ENCODE measurements at places on chromosomes 11 and 22.
A peak's percentile ranks its signal among the peaks of the same experiment; 100 is the strongest.

GRCh38 chr11:16987205-16987568 is 27.0 kb downstream of the PLEKHA7 start:
- DNase-seq: no peak

- no peak for DNase-seq
Observed at GRCh38 chr11:130763087-130763980, 152.9 kb downstream of the SNX19 start.

- DNase-seq: no peak
Observed at GRCh38 chr22:49598338-49598737, 229.3 kb downstream of the BRD1 start.

- no peak for DNase-seq
Observed at GRCh38 chr11:132626446-132626845, 905.9 kb downstream of the OPCML start.

DNA sequence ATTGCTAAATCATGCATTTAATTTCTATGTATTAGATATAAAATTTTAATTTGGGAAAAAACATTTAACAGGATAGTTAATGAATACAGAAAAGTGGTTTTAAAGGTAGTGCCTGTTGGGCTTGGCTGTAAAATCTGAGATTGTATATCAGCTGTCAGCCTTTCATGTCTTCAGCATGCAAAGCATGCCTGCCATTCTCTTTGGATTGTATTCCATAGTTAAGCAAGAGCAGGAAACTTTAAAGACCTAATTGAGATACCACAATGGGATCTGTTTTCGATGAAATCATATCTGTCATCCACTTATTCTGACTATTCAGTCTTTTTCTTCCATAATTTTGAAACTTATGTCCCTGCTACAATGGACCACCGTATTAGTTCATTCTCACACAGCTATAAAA is 451.0 kb upstream of the DDI1 start:
- DNase-seq: no peak

DNA sequence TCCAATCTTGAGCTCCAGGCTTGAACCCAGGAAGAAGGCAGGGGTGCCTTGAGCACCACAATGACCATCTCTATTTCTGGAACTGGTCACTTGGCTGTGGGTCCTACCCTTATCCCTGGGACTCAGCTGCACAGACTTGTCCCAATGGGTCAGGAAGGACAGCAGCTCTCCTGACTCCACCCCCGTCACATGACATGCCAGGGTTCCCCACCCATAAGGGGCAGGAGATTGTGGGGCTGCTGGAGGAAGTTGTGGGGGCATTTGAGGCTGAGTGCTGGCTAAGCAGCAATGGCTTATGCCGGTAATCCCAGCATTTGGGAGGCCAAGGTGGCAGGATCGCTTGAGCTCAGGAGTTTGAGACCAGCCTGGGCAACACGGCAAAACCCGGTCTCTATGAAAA is 56.2 kb downstream of the NFAM1 start:
- DNase-seq: no peak

DNA sequence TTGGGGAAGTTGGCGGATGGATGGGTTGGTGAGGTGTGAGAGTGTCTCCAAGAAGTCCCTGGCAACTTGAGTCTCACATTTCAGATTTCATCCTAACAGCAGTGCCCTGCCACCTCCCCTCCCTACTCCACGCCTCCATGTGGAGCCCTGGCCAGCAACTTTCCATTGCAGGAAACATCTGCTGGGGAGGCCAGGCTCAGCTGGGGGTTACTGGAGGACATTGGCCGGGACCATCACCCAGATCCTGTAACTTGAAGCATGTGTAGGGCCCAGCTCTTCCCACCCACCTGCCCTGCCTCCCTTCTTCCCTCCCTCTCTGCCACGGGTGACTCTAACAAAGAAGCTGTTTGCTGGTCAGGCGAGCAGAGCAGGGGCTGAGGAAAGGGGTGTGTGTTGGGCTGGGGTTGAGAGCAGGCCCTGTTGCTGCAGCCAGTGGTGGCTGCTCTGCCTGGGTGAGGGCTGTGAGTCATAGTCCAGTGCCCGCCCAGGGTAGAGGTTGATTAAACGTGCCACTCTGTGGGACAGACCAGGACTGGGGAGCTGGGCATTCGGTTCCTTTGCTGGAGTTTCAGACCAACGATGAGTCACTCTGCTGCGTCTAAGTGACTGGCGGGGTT is 64.0 kb downstream of the SCN3B start:
- no peak for DNase-seq

DNA sequence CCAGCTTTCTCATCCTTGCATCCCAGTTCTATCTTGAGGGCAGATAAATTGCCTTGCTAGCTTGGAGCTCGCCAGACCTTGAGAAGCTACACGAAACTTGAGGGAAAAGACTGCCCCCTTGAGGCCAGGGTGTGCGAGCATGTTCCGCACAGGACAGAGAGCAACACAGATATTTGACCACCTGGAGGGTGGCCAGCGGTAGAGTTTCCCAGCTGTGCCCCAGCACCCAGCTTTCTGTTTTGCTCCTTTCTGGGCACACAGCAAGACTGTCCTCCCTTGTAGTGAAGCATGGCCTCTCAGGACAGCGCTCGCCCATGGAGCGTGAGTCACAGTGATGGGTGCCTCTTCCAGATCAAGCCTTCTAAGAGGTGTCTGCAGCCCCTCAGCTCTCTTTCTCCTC is 23.5 kb downstream of the SPATA19 start:
- no peak for DNase-seq

DNA sequence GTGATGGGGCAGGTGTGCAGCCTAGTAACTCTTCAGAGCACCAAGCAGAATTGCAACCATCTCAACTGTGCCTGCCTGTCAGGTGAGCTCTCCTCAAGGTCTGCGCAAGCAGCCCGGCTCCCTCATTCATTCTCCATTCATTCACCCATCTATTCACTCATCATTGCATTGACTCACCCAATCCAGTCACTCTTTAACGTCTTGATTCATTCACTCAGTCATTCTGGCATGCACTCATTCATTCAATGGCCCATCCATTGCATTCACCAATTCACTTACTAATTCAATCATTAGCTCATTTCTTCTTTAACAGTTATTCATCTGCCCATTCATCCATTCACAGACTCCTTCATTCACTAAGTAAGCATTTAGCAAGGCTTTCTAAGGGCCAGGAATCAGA is 111.8 kb downstream of the PDE2A start:
- DNase-seq: no peak

DNA sequence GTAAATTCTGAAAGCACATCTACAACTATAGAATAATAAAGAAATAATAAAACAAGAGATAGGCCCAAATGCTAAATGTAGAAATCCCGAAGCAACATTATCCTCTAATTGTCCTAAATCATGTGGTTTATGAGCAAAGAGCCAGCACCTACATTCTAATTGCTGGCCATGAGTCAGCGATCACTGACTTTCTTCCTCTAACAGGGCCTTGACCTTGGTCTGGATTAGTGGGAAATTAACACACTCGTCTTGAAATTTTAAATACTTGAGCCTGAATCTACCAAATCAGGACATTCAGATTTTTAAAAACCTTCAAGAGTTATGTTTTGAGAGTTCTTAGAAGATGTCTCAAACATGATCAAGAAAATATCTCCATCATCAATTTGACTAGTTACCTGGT is 727.6 kb downstream of the METTL15 start:
- DNase-seq: no peak

DNA sequence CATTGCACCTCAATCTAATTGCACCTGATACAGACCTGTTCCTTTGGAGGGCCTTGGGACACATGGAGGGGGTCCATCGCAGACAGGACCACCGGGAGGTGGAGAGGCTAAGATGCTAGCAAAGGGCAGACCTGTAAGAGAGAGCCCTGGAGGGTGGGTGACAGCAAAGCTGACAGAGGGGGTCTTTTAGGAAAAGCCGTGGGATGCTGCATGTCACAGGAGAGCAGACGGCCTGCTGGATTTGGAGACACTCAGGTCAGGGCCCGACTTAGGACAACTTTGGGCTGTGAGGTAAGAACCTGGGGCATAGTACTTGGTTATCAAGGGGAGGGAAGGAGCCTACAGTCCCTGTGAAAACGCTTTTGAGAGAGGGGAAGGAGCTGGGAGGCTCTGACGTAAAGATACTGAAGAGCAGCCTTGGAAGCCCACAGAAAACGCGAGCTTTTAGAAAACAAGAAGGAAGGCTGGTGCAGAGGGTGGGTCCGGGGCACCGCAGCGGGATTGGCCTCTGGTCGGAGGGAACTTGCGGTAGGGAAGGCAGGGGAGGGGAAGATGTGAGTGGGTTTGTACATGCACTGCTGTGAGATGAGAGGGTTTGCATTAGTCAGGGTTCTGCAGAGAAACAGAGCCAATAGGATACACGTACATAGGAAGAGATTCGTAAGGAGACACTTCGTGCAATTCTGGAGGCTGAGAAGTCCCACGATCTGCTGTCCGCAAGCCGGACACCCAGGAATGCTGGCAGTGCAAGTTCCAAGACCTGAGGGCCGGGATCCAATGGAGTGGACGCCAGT is 868.5 kb downstream of the TBC1D22A start:
- DNase-seq: no peak

DNA sequence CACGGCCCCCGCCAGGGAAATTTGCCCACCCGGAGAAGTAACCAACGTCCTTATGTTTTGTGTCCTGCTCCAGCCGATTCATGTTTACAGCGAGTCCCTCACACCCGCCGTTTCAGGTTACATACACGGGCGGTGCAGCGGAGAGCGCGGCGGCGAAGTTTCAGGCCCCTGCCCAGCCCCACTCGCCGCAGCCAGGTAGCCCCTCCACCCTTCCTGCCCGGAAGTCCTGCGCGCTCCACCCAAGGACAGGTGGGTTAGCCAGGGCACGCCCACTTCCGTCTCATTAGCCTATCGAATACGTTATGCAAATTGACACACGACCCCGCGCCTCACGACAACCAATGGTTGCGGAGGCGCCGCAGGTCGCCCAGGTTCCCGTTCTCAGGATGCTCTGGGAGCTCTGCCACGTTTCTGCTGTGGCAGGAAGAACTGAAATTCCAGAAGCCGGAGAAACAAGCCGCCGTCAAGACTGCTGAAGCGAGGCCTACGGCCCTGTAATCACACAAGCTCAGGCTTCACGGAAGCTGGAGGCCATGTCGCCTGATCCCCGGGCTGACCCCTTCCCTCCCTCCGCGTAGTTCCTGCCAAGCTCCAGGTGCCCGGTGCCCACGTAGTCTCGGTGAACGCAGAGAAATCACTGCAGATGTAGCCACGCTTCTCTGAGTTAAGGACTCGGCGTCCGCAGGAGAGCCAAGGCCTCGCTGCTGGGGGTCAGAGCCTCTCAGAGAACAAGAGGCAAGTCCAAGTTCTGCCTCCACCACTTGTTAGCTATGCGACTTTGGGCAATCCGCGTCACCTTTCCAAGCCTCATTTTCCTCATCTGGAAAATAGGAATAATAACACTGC is 22.4 kb upstream of the MYH9 start:
- peak; percentile 83 for DNase-seq

GRCh38 chr11:131488238-131488637 is 117.8 kb downstream of the NTM start:
- DNase-seq: no peak

DNA sequence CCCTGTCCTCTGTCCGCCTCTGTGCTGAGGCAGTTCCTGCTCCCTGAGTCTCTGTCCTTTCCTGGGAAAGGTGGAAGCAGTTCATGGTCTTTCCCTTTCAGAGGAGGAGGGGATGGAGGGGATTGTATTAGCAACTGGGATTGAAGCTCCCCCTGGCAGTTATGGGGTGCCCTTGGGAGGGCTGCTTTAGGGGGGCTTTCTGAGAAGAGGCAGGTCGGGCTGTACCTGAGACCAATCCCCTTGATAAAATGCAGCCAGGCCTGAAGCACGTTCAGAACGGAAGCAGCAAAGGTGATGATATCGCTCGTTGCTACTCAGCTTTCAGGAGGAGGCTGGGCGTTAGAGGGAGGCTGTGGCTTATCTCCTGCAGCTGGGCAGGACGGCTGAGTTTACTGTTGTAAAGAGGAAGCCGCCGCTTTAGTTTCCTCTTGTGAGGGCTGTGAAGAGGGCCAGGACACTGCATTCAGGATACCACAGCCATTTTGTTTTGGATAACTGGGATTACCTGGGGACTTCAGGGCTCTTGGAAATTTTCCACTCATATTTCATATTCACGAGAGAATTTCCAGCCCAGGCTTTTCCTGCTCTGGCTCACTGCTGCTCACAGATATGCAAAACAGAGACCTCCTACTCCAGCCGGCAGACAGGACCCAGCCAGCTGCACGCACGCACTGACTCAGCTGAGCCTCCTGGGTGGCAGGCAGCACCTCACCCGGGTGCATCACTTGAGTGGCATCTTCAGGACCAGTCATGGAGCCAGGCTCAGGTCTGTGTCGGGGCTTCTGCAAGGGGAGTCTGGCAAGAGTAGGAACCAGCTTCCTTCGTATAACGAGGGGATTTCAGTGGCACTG is 798 bp downstream of the AMPD3 start:
- peak; percentile 87 for DNase-seq

GRCh38 chr11:70531281-70532065 is 133.1 kb downstream of the CTTN start:
- no peak for DNase-seq

DNA sequence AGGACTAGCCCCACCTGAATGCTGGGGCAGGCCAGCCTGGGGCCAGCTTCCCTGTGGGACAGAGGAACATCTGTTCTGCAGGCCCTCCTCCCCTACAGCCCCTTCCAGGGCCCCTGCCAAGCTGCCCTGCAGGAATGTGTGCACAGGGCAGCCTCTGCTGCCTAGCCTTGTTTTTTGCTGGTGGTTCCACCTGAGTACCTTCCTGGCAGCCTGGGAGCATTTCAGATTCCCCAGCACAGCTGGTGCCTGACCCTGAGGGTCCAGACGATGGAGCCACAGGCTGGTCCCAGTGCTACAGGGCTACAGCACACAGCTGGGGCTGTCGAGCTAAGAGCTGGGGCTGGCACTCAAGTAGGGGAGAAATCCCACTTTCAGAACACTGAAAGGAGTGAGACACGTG is 22.3 kb upstream of the GPR83 start:
- no peak for DNase-seq

GRCh38 chr11:86119077-86119476 is 50.2 kb upstream of the PICALM start:
- DNase-seq: no peak

DNA sequence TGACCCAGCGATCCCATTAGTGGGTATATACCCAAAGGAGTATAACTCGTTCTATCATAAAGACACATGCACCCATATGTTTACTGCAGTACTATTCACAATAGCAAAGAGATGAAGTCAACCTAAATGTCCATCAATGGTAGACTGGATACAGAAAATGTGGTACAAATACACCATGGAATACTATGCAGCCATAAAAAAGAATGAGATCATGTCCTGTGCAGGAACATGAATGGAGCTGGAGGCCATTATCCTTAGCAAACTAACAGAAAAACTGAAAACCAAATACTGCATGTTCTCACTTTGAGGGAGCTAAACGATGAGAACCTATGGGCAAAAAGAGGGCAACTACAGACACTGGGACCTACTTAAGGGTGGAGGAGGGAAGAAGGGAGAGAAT is 146.8 kb downstream of the SBF2 start:
- DNase-seq: no peak

GRCh38 chr11:91041626-91042025 is 818.8 kb upstream of the CHORDC1 start:
- DNase-seq: no peak

GRCh38 chr11:45180179-45180847 is 33.9 kb downstream of the PRDM11 start:
- DNase-seq: no peak

- no peak for DNase-seq
Observed at GRCh38 chr11:34585304-34585734, 35.6 kb upstream of the EHF start.

GRCh38 chr11:132943357-132943705 is 589.0 kb downstream of the OPCML start:
- DNase-seq: no peak

GRCh38 chr11:15073361-15074205 is at the start of gene CALCB:
Gene CALCB, plus strand, starts transcription at chr11:15073593. Its CDS starts 1,126 bp downstream, at chr11:15074719.
- peak; percentile 31 for DNase-seq
